Kidney epithelial cell (primary cell): ENCODE measurements at places on chromosomes 3 and 15.
A peak's percentile ranks its signal among the peaks of the same experiment; 100 is the strongest.

DNA sequence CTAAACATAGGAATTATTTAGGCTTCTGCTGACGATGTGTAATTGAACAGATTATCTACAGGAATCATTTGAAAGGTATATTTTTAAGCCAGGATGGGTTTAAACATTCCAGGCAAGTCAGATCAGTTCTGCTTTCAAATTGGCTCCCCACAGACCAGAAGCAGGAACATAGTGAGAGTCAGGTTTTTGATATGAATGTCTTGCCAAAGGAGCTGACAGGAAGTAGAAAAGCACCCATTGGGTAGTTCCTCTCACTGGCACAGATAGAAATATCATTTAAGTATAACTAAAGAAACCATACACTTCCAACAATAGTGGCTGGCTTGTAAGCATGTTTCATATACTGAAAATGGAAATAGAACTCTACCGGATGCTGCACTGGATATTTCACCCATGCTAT is 95.2 kb downstream of the CLDN1 start:
- DNase-seq = no peak

DNA sequence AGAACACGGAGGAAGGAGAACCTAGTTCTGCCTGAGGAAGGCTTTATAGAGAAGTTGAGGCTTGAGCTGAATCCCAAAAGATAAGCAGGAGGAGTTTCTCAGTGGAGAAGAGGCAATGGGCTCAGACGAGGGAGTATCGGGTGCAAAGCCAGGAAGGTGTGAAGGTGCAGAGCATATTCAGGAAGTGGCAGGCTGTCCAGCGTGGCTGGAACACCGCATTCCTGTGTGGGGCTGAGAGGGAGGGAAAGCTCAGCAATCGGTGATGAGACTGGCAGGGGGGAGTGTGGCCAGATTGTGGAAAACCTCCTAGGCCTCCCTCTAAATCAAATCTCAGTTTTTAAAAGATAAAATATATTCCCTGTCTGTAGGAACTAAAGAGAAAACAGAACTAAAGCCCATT is 63.0 kb downstream of the ARHGAP31 start:
- DNase-seq = no peak

DNA sequence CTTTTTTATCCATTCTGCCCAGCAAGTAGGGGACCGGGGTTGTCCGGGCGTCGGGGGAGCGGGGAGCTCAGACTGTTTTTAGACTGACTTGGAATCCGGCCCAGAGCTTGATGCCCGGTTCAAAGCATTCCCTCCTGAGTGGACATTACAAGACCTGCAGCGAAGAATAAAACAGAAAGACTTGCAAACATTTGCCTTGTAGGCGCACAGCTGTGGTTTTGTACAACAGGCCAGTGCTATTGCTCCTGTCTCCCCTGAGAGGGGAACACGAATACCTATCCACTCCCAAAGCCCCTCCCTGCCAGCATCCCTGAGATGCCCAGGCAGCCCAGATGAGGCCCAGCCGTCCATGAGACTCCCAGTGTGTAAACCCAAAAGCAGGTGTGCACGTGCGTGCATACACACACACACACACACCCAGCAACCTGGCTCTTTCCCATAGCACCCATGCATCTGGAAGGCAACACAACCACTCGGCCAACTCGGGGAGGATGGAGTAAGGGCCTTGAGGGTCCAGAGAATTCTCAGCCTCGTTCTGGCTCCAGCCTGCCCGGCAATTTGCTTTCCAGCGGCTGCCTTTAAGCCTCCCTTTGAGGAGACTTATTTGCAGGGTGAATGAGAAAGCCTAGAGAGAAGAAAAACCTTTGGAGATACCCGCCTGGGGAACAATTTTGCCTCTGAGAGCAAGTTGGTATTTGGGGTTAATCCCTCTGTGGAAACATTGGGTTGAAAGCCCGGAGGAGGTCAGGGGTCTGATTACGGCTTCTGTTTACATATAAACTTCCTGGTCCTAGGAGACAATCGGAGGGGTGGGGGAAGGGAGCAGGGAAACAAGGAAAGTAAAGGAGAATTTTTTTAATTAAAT is 161.0 kb upstream of the HES1 start:
- no peak for DNase-seq

DNA sequence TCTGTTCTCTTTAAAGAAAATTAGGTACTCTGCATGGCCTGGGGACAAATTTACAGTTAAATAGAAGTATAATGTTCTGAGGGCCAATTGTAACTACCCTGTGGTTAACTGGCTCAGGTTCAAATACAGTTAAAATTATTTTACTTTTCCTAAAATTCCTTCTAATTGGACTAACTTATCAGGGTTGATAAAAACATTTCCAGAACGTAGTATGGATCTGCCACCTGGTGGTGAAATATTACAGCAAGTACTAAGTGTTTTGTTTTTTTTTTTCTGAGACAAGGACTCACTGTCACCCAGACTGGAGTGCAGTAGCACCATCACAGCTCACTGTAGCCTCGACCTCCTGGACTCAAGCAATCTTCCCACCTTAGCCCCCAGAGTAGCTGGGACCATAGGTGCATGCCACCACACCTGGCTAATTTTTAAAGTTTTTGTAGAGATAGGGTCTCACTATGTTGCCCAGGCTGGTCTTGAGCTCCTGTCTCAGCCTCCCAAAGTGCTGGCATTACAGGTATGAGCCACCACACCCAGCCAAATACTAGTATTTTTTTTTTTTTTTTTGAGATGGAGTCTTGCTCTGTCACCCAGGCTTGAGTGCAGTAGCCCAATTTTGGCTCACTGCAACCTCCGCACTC is 29.2 kb downstream of the NEO1 start:
- DNase-seq = peak; percentile 14

DNA sequence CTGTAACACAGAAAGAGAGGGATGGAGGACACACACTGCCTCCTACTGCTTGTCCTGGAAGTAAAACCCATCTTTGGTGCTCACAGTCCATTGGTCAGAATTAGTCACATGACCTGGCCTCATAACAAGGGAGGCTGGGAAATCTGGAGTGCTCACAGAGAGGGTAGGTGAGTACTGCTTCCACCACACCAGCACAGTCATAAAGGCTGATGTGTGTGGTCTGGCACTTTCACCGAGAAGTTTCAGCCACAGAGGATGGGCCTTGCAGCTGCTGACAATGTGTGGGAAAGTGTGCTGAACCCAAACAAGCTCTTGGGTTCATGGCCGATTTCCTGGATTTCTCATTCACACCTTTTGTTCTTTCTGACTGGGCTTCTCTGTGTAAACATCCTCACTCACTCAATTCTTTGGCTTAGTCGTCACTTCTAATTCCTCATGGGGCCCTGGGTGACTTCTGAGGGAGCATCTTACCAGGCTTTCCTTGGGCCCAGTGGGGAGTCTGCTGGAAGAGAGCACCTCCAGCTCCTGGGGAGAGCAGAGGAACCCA is 100.7 kb downstream of the ASB7 start:
- no peak for DNase-seq

- no peak for DNase-seq
Measured at GRCh38 chr3:16053794-16054193, 120.7 kb upstream of the GALNT15 start.

GRCh38 chr15:60797444-60798040 is 318.6 kb upstream of the ICE2 start:
- DNase-seq = no peak

DNA sequence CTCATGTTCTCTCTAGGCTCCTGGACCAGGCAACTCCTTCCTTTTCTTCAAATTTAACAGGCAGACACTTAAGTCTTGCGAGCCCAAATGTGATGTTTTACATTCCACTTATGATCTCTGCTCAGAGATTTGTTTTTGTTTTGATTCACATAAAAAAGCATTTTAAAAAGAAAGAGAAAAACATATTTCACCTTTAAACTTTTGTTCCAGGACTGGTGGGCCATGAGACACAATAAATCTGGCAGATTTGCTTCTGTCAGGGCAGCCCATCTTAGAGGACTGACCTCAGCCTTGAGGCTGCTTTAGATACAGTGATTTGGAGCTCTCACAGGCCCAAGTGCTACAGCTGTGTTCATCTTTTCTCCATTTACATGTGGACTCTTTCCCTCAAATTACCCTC is 52.0 kb downstream of the CMSS1 start:
- DNase-seq = no peak

DNA sequence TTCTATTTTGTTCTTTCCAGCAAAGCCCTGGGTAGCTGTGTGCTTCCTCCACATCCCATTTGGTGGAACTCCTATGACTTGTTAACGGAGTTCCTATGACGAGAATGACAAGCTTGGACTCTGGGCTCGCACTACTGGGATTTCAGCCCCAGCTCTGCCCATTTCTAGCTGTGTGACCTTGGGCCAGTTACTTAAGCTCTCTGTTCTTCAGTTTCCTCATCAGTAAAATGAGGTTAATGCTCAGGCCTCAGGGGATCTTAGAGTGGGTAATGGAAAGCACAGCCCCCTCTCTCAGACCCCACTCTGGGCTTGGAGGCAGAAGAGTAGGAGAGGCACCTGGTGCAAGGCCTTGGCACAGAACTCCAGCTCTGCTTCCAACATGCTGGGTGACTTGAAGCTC is 123.1 kb downstream of the SMAD6 start:
- no peak for DNase-seq

DNA sequence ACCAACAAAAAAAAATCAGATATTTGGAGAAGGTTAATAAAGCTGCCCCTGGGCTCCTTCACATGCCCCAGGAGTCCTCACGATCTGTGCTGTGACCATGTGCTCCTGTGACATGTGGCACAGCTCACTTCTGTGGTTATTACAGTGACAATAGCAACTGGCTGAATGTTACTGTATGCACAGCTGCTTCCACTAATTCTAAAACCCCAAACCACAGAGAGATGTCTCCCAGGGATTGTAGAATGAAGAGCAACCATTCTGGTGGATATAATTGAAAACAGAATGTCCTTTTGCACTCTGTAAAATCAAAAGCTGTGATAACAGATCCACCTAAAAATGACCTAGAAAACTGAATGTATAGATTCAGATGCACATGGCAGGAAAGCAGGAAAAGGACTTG is 489.2 kb upstream of the CNTN4 start:
- no peak for DNase-seq

DNA sequence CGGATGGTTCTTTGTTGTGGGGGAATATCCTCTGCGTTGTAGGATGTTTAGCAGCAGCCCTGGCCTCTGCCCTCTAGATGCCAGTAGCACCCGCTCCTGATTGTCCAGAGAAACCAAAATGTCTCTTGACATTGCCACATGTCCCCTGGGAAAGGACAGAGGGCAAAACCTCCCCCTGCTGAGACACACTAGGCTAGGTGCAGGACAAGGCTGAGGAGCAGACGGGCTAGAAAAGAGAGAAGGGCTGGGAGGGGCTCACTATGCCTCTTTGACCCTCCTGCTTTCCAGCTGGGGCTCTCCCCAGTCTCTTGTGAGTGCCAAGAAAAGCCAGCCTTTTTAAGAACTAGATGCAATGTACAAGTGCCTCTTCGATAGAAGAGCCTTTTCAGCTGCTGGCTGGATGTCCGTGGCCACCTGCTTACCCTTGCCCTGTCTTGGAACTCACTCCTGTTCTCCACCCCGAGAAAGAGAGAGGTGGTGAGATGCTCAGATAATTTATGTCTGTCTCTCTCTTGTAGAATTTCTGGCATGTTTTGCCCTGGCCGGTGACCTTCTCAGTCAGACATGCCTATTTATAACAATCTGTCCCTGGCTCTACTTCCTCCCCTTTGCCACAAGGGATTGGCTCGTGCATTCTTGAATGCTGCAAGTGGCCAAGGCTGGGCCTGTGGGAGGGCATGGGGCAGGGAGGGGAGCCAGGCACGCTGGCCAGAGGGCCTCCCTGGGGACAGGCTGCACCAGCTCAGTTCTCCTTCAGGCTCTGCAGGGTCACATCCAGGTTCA is 142.6 kb downstream of the RPLP1 start:
- no peak for DNase-seq

DNA sequence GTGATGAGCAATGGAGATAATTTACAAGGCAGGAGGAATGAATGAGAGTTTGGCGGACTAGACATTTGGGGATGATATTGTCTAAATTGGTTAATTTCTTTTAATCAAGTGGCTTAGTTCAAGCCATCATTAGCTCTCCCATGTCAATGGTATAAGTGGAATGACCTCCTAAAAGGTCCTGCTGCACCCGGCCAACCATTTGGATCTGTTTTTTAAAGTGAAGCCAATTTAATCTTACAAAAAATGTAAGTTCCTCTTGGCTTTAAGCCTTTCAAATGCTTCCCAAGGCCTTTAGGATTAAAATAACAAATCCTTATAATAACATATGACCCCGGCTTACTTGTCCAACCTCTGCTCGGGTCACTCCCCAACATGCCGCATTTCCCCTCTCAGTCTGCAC is 484.4 kb upstream of the ADAMTS9 start:
- DNase-seq = no peak

DNA sequence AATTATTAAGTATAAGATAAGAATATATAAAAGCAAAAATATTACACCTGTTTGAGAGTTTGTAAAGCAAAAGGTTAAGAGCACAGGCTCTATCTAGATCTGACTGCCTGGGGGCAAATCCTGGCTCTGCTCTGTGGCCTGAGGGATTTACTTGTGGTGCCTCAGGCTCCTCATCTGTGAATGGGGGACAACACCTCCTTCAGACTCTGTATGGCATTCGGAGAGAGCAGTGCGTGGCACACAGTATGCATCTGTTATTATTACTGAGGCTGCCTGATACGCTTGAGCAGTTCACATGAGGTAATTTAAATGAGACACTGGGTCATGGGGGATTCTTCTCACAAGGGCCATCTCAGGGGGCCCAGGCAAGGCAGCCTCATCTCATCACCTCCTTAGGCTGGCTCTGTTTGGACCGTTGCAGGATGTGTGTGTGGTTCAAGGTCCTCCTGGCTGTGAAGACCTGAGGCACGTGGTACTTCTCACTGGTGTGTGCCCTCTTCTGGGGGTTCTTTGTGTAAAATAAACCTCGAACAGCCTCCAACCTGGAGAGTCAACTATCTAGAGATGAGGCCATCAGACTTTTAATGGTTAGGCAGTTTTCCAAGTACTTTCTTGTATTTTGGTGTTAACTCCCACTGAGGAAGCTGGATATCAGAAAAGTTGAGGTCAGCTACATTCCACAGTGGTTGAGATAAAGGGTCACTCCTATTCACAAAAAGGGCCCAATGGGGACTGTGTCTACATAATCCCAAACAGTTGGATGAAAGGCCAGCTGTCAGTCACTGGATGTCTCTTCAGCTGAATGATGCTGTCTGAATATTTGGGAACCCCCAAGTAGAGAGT is 9.0 kb downstream of the GNB5 start:
- DNase-seq = no peak

DNA sequence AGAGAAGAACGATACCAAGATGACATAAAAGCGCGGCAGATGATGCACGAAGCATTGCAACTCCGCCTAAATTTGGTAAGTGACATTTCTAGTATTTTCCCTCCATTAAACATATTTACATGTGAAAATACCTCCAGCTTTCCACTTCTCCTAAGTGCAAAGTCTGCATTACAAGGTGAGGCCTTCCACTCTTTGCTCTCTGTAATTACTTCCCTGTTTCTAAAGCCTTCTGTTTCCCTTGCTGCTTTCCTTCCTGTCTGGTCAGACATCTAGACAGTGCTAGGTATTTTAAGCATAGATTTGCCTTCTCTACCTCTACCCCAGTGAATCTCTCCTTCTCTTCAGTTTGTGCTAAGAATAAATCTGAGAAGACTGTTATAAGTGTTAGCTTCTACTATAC is 1.9 kb downstream of the P2RY12 start:
- no peak for DNase-seq

- no peak for DNase-seq
Measured at GRCh38 chr3:84881288-84881687, 77.5 kb upstream of the CADM2 start.

- peak; percentile 39 for DNase-seq
Measured at GRCh38 chr15:101320501-101321052, 25.5 kb upstream of the SNRPA1 start.
